Caudate nucleus (tissue), 63 donors: ENCODE measurements at places on chromosomes 3 and 15.

DNA sequence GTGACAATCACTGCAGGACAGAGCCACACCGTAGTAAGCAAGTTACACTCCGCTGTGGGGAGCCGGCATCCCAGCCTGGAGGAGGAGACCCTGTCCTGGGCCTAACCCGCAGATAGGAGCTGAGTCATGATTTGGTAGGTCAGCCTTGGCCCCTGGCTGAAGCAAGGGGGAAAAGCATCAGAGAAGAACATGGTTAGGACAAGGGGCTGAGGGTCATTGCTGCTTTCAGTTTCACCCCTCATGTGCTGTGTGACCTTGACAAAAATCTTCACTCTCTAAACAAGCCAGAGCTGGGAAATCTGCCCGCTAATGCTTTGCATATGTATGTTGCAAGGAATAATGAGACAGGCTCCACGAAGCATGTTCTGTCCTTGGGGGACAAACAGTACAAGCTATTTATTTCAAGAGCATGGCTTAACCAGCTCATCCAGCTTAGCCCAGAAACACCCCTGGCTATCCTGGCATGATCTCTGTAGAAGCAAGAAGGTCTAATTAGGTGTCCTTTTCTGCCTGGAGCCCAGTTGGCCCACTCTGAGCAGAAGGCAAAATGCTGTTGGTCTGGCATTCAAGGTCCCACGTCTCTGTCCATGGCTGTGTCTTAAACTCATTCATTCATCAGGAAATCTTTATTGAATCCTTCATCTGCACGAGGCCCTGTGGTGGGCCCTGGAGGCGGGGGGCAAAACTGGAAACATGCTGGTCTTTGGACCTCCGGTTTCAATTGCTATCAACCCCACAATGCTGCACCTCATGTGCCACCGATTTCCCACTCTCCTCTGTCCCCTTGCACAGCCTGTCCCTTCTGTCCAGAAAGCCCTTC, 221.3 kb upstream of the LYSMD4 start:
- DNase-seq = no peak

DNA sequence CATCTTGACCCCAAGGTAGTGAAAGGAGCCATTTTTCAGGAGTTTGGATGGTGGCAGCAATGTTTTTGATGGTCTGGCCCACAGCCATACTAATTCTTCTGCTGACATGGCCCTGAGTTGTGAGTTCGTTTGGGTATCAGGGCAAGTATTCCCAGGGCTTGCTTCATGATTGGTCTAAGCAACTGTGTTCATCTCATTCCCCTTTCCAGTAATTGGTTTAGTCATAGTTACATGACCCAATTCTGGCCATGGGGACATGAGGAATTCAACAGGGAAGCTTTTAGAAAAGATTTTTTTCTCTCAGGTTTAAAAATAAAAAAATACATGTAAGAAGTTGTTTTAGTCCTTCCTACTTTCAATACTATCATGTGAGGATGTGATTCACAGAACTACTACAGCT, 150.5 kb upstream of the NPHP3 start:
- no peak for DNase-seq

- no peak for DNase-seq
Observed at GRCh38 chr3:38365469-38366062, 19.0 kb downstream of the XYLB start.

DNA sequence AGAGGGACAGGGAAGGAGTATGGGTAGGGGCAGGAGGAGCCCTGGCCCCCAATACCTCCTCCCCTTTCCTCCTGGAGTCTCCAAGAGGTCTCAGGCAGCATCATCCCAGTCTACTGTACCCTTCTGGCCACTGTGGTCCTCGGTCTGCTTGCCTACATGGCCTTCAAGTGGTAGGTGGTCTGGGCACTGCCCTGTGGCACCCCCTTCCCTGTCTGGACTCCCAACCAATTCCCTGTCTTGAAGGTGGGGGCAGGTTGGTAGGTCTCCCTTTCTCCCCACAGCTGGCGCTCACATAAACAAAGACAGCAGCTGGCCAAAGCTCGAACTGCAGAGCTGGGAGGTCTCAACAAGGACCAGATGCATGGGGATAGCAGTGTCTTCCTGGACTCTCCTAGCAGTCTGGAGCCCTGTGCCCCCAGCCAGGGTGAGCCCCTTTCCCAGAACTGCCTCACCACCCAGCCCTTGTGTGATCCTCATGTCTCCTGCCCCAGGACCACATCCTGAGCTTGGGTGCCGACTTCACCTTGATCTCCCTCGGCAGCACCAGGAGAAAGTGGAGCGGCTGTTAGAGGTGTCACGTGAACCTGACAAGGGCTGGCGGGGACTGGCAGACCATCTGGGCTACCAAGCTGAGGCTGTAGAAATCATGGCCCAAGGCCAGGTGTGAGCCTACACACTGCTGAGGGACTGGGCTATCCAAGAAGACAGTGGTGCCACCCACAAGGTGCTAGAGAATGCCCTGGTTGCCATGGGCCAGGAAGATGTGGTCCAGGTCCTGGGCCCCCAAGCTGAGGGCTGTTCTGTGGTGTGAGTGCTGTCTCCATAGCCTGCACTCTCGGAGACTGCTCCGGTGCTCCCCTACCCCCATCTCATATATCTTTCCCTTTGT, 33.1 kb downstream of the NBEAL2 start:
- DNase-seq = no peak

- no peak for DNase-seq
Observed at GRCh38 chr15:45873781-45874180, 239.0 kb downstream of the SQOR start.

- DNase-seq = no peak
Observed at GRCh38 chr3:176690083-176690869, 507.0 kb downstream of the TBL1XR1 start.

DNA sequence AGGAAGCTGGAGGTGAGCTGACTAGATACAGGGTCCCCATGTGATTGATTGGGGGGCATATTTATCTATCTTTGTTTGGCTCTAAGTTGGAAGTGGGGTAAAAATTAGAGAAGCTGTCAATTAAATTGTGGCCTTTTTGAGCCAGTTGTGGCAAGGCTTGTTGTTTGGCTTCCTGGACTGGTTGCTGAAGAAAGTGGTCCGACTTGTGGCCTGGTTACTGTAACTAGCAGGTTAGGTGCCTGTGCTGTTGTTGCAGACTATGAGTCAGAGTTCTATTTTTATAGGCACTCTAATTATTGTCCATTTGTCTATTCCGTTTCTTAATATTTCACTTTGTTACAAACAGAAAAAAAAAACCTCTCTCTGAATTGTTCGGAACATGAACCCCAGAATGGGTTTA, 129.1 kb upstream of the CNTN6 start:
- DNase-seq = no peak

GRCh38 chr3:141128126-141128777, 77.1 kb downstream of the SPSB4 start:
- DNase-seq = no peak

DNA sequence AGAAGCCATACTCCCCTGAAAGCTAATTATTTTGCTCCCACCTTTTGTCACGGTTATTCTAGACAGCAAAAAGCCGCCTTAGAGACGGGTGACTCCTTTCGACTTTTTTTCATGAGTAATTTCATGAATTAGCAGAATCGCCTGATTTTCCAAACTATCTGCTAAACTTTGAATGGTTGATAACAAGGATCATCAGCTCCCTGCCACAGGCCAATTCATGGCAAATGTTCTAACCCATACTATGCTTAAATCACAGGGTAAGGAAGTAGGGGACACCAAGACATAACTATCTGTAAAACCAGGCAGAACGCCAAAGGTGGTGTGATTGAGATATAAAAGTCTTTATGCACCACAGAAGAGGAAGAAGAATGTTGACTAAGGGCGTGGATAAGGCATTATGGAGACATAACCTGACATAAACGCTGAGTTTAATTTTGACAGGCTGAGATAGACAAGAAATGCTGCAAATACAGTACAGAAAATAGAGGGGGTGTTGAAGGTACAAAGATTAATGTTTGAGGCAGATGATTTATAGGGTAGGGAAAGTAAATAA, 891 bp upstream of the DMXL2 start:
- DNase-seq = no peak

- DNase-seq = no peak
Observed at GRCh38 chr15:93060336-93061248, 28.4 kb downstream of the RGMA start.

DNA sequence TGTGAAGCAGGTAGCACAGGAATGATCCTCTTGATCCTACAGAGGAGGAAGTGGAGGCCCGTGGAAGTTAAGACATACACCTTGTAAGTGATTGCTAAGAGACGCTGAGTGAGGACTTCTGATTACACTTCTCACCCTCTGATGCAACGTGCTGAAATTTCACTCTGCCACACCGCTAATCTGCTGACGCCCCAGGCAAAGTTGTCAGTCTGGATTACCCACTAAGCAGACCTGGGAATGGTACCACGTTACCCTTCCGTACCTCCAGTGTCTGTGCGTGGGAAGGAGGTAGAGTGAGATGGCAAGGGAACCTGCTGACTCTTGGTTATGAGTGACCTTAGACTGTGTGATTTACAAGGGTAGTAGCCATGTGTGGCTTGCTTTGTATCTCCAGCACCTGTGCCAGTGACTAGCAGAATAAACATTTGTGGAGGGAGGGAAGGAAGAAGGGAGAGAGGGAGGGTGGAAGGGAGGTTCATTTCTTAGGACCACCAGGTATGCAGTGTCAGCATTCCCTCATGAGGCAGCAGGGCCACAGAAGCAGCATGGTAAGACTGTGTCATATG, 115.0 kb downstream of the ALDH1A2 start:
- DNase-seq = no peak

DNA sequence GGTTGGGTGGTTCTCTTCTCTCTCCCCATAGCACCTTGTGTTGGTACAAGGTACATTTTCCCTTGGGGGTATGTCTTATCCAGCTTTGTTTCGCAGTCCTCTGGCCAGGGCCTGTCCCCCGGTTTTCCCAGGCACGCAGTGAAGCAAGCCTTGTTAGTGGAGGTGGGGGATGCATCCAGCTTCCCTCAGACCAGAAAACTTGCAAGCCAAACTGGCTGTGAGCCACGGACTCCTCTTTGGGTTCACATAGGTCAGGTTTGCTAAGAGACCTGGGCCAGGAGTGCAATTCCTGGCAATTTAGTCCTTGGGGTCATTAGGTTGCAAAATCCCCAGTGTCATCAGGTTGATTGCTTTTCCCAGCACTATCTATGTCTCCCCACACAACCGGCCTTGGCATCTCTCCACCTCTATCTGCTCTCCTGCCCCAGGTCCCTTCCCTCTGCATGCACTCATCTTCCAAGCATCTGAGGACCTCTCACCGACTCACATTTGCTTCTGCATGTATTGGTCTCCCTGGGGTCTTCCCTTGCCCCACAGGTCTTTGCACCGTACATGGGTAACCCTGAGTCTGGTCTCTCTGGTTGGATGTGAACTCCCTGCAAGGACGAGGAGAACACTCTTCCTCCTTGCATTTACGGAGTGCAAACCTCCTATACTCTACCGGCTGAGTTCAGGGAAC, 34.2 kb downstream of the BCL2L10 start:
- DNase-seq = no peak
